ENCODE measurements at places on chromosomes 5 and 9.
A peak's percentile ranks its signal among the peaks of the same experiment; 100 is the strongest.

DNA sequence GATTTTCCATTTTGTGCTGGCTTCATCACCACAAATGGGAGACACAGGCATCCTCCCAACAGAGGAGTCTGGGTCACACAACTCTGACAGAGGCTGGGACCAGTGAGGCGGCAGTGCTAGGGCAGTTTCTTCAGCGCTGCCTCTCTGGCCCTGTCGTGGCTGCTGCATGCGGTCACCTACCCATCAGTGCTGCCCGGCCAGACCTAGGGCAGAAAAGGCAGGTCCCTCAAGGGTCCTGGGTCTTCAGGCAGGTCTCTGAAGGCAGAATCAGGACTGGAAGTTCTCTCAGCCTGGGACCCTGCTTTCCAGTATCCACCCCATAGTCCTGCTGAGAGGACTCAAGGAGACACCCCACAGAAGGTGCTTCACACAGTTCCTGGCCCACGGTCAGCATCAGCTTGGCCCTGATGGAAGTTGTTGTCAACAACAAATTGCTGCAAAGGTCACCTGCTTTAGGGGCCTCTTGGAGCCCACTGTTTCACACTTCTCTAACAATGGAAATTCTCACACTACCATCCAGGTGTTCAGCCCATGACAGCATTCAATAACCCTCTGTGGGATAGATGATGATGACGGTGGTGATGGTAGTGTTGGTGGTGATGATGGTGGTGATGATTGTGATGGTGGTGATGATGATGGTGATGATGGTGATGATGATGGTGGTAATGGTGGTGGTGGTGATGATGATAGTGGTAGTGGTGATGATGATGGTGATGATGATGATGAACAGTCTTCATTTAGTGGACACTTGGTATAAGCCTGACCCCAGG, 146.4 kb upstream of the PPP1R26 start:
- no peaks in the 10 kb centered on the region for H3K4me1 ChIP-seq
- no peak overlapping the region for H3K27ac ChIP-seq
- H3K4me3 ChIP-seq = no peak overlapping the region

DNA sequence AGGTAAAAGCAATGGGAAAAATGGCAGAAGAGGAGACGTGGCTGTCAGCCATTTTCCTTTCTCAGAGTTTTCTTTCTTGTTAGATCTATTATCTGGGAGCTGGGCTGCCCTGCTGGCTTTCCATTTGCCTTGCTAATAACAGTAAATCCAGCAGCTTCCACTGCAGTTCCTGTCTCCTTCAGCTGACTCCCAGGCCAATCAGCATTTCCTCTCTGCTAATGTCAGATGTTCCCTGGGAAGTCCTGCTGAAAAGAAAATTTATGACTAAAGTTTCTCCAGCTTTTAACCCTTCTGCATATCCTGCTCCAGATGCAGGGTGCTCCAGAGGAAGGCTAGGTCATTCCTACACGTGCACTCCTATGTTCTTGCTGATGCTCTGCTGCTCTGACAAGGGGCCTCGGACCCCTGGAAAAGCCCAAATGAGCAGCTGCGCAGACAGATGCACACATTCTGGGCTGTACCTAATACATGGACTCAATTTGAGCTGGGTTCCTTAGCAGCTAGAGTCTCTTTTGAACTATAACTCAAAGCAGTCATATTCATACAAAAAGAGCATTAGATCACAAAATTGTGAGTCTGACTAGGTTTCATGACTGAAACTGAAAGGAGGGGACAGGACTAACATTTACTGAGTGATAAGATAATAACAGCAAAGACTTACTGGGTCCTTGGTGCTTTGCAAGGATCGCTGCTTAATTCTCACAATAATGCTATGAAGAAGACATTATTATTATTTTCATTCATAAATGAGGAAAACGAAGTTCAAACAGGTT, 182.2 kb downstream of the MAPKAP1 start:
- H3K36me3 ChIP-seq = no peaks in the 10 kb centered on the region
- peaks cover 2% of the 10 kb centered on the region for H3K4me1 ChIP-seq
- no peak overlapping the region for H3K27ac ChIP-seq
- no peak for DNase-seq
- H3K4me3 ChIP-seq = no peak overlapping the region

GRCh38 chr5:148843510-148844318, 17.3 kb downstream of the ADRB2 start:
- H3K36me3 ChIP-seq = no peaks in the 10 kb centered on the region
- no peak for DNase-seq
- no peak overlapping the region for H3K27ac ChIP-seq
- H3K27me3 ChIP-seq = peaks cover 4% of the 10 kb centered on the region
- H3K4me3 ChIP-seq = no peak overlapping the region

DNA sequence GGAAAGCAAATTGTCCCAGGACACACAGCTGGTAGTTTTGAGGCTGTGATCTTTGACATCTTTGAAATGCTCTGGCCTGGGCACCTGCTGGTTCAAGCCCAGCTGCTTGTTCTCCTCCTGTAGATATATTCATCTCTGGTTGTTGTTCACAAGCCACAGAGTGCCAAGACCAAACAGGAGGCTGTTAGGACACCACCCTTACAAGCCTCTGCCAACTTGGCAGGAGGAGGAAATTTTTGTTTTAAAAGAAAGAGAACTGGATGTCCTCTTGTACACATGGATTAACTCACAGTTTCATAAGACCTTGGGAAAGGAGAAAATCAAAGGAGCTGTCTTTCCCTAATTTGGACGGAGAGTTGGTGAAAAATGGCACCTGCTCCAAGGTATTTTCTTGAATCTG, 8.5 kb upstream of the ZFP62 start:
- no peak overlapping the region for H3K4me3 ChIP-seq
- DNase-seq = no peak
- no peaks in the 10 kb centered on the region for H3K36me3 ChIP-seq
- H3K27ac ChIP-seq = peak overlapping the region; percentile 11
- H3K27me3 ChIP-seq = no peaks in the 10 kb centered on the region

DNA sequence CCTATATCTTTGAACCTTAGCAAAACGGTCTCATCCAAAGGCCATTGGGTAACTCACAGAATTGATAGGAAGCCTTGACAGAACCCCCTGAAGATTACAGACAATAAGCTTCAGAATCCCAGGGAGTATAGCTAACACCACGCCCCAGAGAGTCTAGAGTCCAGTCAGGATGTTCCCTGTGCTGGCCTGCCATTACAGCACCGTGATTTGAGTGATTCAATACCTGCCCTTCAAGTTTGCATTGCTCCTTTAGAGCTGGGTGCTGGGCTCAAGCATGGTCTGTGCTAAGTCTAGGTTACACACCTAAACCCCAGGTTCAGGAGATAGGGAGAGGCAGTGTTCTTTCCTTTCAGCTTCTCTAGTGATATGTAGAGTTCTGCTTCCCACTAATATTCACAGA, 90.5 kb downstream of the RASEF start:
- peak; percentile 41 for DNase-seq
- H3K36me3 ChIP-seq = no peaks in the 10 kb centered on the region
- H3K27ac ChIP-seq = no peak overlapping the region

DNA sequence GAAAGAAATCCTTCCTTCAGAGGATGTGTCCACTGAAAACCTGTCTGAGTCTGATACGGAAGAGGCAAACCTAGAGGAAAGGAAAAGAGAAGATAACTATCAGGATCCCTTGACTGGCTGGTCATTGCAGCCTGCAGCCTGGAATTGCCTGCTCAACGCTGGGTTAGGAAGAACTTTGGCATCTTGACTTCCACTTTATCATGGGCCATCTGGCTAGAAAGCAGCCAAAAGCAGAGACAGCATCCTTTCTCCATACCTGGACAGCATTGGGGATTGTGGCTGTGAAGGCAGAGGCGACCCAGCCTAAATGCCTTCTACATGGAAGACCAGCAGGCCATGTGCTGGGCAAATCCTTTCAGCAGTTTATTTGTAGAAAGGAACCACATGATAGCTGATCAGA, 58.7 kb upstream of the PTPN3 start:
- H3K27me3 ChIP-seq = peaks cover 3% of the 10 kb centered on the region
- no peak for DNase-seq
- H3K36me3 ChIP-seq = no peaks in the 10 kb centered on the region
- no peak overlapping the region for H3K27ac ChIP-seq

DNA sequence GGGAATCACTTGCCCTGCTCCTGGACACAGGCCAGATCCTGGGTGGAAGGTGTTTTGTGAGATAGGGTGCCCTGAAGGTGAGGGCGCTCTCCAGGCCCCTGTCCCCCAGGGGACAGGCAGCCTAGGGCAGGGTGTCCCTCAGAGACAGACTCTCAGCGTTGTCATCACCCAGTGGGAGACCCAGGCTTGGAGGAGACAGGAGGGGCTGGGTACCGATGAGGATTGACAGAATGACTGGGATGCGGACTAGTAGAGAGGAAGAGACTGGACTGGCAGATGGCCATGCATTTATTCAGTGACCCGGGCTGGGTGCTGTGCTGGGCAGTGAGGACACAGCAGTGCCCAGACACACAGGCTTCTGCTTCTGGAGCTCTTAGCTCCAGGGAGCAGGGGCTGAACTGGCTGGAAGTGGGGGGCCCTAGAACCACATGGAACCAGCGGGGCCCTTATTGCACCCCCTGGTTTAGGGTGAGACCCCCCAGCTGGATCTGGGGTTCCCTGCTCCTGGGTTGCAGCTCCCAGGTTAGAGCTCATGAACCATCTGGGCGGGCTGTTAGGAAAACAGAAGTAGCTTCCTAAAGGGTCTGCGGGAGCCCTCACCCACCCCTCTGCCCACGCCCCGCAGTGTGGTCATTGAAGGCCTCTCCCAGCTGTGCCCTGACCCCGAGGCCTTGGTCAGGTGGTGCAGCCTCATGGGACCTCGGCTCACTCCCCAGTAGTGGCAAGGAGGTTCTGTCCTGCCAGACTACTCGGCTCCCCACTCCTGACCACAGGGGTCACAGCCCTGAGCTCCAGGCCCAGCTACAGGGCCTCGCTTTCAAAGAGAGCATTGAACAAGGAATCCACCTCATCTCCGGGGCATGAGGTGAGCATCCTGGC, 116.7 kb upstream of the LMX1B start:
- no peak overlapping the region for H3K27ac ChIP-seq
- H3K4me3 ChIP-seq = no peak overlapping the region
- H3K27me3 ChIP-seq = peaks cover 17% of the 10 kb centered on the region
- no peak for DNase-seq
- H3K36me3 ChIP-seq = peaks cover 2% of the 10 kb centered on the region
- peaks cover 13% of the 10 kb centered on the region for H3K4me1 ChIP-seq

- H3K27ac ChIP-seq = no peak overlapping the region
- H3K27me3 ChIP-seq = peaks cover 8% of the 10 kb centered on the region
- H3K36me3 ChIP-seq = no peaks in the 10 kb centered on the region
- H3K4me1 ChIP-seq = peaks cover 3% of the 10 kb centered on the region
- no peak for DNase-seq
Observed at GRCh38 chr5:178423901-178424809, 166.0 kb downstream of the COL23A1 start.

DNA sequence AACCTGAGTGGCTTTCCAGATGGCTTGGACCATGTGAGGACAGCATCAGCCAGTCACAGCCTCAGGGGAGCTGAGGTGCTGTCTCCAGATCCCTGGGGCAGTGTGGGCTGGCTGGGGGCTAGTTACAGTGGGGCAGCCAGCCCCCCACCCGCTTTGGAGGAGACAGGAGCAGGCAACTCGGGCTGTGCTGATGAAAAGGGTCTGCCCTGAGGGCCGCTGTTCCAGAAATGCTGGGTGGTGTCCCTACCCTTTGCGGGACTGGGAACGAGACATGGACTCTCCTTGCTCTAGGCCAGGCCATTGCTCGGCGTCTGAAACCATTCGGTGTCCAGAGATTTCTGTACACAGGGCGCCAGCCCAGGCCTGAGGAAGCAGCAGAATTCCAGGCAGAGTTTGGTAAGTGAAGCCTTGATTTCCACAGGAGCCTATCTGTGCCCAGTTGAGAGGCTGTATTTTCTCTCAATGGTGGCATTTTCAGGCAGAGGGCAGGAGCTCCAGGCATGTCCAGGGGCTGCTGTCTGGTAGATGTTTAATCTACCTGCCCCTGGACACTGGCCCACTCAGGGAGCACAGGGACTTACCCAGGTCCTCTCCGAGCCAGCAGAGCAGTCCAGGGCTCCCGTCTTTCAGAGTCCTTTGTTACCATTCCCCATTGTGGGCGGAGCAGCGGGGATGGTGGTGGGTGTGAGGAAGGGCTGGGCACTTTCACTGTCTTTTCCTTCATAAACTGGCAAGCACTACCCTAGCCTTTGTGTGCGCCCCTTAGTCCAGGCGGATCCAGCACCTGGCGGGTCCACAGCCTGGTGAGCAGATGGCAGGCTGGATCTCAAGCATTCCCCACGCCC, 7.2 kb downstream of the GRHPR start:
- H3K27me3 ChIP-seq = no peaks in the 10 kb centered on the region
- DNase-seq = no peak
- no peak overlapping the region for H3K4me3 ChIP-seq
- H3K27ac ChIP-seq = no peak overlapping the region
- peaks cover 13% of the 10 kb centered on the region for H3K4me1 ChIP-seq

- no peaks in the 10 kb centered on the region for H3K27me3 ChIP-seq
- H3K4me3 ChIP-seq = no peak overlapping the region
- DNase-seq = no peak
- H3K36me3 ChIP-seq = no peaks in the 10 kb centered on the region
- H3K4me1 ChIP-seq = no peaks in the 10 kb centered on the region
Observed at GRCh38 chr9:74115976-74116375, 381.2 kb upstream of the RORB start.

DNA sequence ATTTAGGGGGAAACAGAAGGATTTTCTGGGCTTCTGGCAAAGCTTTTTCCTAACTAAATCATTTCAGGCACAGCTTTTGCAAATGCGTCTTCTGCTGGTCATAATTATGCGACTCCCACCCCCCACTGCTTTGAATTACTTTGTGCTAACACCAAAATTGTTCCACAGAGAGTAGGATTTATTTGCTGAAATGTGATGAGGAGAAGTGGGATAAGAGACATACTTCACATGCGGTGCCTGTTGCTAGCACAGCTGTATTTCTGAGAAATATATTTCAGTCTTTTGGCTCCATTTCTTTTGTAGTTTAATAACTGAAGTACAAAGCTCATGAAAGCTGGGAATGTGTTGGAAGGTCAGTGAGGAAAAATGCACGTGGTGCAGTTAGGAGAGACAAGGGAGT, 83.2 kb upstream of the TAS2R1 start:
- DNase-seq = no peak
- H3K27ac ChIP-seq = no peak overlapping the region
- no peak overlapping the region for H3K4me3 ChIP-seq
- H3K36me3 ChIP-seq = no peaks in the 10 kb centered on the region
